ENCODE measurements at places on chromosomes 2 and 18.
A peak's percentile ranks its signal among the peaks of the same experiment; 100 is the strongest.

DNA sequence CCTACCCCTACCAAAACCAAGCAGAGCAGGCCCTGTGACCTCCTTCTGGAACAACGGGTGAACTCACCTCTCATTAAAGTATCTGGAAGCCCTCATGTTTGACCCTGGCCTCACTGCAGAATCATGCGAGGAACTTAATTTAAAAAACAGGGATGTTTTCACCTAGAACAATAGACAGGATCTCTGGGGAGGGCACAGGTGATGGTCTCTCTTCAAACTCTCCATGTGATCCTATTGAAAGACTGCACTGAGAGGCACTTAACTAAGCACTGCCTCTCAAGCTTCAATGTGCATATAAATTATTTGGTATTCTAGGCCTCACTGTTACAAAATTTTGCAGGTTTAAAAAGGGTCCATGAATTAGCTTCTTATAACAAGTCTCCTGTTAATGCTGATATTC, 7.5 kb downstream of the ZNF519 start:
- DNase-seq, result no peak

DNA sequence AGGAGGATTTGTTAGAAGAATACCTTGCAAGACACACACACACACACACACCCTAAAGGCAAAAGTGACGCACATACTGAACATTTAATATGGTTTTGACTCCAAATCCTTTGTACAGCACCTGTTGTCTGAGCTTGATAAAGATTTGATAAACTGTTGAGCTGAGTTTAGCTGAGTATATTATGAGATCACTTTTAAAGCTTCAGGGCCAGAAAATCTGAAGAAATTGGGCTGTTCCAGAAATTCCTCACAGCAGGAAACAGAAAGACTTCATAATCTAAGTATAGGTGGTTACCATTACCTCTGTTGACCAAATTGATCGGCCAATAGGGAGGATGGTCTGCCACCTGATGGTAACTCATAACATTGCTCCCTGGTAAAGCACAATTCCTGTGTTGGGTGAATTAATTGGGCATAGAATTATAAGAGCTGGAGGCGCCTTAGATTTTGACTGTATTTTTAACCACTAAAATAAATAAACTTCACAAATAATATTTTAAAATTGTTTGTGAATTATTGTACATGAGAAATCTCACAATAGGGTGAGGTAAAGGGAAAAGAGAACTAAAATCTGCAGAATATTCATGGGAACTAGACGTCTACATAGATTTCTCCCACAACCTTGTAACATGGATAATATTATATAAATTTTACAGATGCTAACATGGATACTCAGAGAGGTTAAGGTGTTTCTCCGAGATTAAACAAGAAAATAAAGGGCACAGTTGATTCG, 21.8 kb upstream of the RPIA start:
- DNase-seq, result peak; percentile 29

GRCh38 chr2:197216361-197216979, 94.1 kb downstream of the ANKRD44 start:
- DNase-seq, result no peak

DNA sequence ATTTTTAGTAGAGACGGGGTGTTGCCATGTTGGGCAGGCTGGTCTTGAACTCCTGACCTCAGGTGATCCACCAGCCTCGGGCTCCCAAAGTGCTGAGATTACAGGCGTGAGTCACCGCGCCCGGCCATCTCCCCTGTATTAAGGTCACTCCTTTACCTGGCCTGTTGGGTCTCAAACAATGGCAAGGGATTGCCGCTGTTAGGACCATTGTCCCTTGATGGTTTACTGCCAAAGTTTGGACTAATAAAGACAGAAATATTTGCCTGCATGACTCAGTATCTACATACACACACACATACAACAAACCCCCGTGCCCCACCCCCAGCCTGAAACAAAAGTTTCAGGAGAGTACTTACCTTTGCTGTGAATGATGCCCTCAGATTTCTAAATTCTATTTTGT, 16.5 kb downstream of the PARD3B start:
- DNase-seq, result no peak

DNA sequence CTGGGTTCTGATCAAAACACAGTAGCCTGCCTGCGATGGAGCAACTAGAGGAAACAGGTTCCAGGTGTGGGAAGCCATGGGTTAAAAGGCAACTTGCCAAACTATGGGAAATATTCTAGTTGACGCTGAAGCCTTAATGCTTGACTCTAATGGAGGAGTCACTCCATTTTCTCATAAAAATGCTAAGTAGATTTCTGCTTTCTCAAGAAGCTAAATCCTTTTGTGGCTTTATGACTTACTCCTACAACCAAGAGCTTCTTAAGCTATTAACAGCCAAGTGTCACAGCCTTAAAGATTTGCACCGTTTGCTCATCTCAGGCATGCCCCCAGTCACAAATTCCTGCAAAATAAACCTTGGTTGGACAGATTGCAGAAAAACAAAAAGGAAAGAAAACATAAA, 25.2 kb downstream of the ANKRD44 start:
- DNase-seq, result no peak

DNA sequence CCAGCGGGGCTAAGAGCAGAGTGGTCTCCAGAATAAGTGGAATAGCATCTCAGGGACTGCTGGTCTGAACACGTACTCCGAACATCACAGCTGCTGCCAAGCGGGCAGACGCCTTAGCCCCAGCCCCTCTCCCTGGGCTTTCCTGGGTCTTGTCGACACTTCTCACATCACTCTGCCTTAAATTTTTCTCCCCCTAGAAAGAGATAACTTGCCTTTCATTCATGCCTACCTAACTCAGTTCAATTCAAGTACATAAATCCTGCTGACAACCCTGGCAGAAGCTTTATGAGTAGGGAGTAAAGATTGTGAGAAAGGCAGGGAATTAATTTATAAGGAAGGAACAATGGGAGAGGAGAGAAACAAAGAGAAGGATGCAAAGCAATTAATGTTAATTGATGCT, 202.9 kb upstream of the TNP1 start:
- no peak for DNase-seq

DNA sequence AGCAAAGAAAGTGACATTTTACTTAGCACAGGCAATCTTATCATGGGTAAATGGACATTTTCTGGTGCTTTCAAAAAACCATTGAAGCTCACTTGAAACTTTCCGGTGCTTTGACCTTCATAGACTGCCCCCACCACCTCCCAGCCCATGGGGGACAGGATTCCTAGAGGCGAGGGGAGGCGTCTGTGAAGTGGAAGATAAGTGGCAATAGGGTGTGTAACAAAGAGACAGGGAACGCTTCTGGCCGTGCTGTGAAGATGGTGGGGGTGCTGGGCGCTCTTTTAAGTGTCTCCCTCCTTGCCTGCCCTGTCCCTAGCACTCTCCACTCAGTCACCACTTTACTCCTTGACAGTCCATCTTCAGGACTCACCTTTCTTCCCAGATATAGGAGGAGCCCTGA, 23.4 kb upstream of the GMPPA start:
- peak; percentile 80 for DNase-seq

DNA sequence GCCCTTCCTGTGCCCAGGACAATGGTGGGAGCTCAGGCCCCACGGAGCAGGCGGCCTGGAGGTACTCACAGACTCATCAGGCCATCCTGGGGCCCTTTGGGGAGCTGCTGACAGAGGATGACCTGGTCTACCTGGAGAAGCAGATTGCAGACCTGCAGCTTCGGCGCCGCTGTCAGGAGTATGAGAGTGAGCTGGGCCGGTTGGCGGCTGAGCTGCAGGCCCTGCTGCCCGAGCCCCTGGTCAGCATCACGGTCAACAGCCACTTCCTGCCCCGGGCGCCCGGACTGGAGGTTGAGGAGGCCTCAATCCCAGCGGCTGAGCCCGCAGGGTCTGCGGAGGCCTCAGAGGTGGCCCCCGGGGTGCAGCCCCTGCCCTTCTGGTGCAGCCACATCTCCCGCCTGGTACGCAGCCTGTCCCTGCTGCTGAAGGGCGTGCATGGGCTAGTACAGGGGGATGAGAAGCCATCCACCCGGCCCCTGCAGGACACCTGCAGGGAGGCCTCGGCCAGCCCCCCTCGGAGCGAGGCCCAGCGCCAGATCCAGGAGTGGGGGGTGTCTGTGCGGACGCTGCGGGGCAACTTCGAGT, 8.3 kb upstream of the KLHL30 start:
- DNase-seq, result no peak

GRCh38 chr18:23683671-23684070, 5.6 kb upstream of the LAMA3 start:
- DNase-seq, result peak; percentile 32

DNA sequence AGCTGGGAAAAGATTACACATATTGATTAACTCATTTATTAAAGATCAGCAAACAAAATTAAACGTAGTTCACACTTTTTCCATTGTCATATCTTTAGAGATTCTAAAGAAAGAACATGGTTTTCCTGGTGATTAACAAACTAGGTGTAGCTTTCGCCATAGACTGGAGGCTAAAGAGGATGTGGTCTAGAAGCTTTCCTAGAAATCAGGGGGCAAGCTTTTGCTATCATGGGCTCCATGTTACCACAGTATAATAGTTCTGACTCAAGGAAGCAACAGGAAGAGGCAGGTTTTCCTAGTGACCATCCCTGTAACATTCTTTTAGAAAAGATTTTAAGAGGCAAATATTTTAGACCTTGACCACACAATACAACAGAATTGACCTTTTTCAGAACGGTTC, 232.7 kb downstream of the METTL4 start:
- DNase-seq, result no peak

- DNase-seq, result no peak
Measured at GRCh38 chr2:239200646-239201530, 199.9 kb downstream of the HDAC4 start.

GRCh38 chr2:232053777-232054176, 92.3 kb downstream of the DIS3L2 start:
- no peak for DNase-seq

- no peak for DNase-seq
Measured at GRCh38 chr18:77053616-77054287, 78.8 kb downstream of the MBP start.

- peak; percentile 92 for DNase-seq
Measured at GRCh38 chr2:100291152-100291970, 30.9 kb downstream of the LONRF2 start.

DNA sequence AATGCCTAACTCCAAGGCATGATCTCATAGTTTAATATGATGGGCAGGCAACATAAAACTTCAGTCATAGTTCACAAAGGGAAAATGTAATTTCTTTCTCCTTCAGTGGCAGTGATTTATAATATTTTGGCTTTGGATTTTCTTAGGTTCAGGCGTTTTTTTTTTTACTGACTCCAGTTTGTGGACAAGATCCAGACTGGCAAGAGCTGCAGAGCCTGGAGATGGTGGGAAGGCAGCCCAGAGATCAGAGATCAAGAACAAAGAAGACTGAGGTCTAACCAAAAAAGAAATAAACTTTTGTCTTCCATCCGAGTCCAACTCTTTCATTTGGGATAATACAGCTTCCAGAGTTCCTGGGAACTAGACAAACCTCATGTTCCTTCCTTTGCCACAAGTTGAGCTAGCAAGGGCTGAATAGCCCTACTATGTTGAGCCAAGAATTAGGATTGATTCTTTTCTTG, 215.3 kb upstream of the SETBP1 start:
- DNase-seq, result no peak

DNA sequence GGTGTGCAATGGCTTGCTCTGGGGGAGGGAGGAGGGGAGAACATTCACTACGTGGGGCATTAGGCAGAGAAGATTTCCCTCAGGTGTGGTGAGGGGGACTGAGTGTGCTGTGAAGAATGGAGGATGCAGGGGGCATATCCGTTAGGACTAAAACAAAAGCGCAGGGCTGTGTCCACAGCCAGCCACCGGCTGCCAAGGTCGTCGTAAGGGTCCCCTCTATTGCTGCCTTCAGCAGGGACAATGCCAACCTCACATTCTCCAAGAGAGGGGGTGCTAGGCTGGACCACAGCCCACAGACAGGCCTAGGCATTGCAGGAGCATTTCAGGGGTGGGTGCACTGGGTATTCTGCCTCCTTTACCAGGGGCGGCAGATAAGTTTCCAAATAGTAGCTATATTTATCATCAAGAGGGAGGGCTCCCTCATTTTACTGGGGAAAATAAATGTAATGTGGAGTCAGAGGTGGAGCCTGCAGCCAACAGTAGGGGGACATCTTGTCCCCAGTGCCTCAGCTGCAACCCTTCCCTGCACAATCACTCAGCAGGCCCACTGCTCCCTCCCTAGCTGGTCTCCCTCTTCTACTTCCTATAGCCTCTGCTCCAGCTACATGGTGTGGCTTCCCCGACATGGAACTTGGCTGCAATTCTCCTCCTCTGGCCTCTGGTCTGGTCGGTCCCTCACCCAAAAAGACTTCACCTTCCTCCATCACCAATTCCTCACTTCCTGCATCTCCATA, 74.9 kb upstream of the OTOF start:
- no peak for DNase-seq

GRCh38 chr2:209905691-209906090, 96.7 kb upstream of the RPE start:
- DNase-seq, result no peak

DNA sequence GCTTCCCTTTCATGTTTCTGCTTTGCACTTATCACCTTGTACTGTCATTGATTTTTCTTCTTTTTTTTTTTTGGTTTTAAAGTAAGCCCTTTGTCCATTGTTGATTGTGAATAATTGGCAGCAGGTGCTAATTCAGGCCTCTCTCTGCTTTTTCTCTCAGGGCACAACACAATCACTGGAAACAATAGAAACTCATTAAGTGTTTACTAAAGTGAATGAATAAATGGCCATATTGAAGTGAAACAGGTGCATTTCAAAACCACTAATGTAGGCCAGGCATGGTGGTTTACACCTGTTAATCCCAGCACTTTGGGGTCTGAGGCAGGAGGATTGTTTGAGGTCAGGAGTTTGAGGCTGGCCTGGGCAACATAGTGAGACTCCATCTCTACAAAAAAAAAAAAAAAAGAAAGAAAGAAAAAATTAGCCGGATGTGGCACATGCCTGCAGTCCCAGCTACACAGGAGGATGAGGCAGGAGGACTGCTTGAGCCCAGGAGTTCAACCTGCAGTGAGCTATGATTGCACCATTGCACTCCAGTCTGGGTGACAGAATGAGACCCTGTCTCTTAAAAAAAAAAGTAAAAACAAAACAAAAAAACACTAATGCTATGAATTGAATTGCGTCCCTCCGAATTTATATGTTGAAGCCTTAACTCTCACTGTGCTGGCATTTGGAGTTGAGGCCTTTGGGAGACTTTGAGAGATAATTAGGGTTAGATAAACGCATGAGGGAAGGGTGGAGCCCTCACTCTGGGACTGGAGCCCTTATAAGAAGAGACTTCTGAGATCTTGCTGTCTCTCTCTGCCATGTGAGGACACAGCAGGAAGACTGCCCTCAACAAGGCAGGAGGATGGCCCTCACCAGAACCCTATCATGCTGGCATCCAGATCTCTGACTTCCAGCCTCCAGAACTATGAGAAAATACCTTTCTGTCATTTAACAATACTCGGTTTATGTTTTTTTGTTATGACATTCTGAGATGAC, 19.9 kb downstream of the SLC38A11 start:
- no peak for DNase-seq

- DNase-seq, result no peak
Measured at GRCh38 chr2:196403471-196403870, 232.1 kb upstream of the STK17B start.

GRCh38 chr2:29215073-29215472, 99.9 kb downstream of the CLIP4 start:
- no peak for DNase-seq

GRCh38 chr18:69567813-69568488, 167.3 kb downstream of the DOK6 start:
- no peak for DNase-seq

- DNase-seq, result no peak
Measured at GRCh38 chr2:158459161-158460003, 2.6 kb downstream of the PKP4 start.

GRCh38 chr2:237923481-237924163, 43.2 kb upstream of the UBE2F start:
- peak; percentile 71 for DNase-seq

GRCh38 chr18:37535968-37536367, 29.6 kb downstream of the CELF4 start:
- DNase-seq, result no peak

GRCh38 chr18:63315876-63316275, 3.7 kb downstream of the BCL2 start:
- no peak for DNase-seq
